ENCODE measurements at places on chromosomes 7 and 10.

- no peak for DNase-seq
Observed at GRCh38 chr10:35635576-35635975, 6.5 kb downstream of the FZD8 start.

- DNase-seq = no peak
Observed at GRCh38 chr10:49803988-49804387, 41.9 kb upstream of the OGDHL start.

DNA sequence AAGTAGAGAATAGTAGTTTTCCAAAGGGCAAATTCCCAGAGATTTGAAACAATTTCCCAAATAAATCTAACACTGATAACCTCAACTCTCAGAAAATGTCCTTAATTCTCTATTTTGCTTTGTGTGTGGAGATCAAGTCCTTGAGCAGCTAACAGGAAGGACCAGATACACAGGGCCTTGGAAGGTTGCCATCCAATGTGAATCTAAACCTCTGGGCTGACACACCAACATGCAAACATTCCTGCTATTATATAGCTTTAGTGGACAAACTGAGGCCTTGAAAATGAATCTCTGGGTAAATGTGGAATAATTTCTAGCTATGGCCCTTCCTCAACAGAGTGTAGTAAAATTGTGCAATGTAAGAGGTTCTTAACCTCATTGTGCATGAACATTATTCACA lies 44.1 kb upstream of the PARD3 start:
- DNase-seq = no peak

GRCh38 chr7:47326808-47327207 lies 255.1 kb downstream of the TNS3 start:
- no peak for DNase-seq

DNA sequence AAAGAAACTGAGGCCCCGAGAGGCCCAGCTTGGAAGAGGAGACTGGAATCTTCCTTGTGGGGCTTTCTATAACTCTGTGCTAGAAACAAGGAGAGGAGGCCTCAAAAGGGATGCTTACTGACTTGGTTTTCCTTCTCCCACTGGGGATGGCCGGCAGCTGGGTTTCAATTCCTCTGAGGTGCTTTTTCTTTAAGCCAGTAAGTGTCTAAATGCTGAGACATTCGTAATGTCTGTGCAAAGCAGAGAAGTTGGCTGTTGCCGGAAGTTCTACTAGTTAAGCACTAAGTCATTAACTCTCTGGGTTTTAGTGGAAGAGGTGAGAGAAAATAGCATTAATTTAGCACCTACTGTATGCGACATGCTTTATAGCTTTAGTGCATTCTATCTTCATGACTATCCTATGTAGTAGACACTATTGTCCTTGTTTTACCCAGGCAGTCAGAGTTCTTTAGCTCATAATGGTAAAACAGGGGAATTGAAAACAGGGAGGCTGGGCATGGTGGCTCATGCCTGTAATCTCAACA lies 135.2 kb downstream of the RGS10 start:
- no peak for DNase-seq

DNA sequence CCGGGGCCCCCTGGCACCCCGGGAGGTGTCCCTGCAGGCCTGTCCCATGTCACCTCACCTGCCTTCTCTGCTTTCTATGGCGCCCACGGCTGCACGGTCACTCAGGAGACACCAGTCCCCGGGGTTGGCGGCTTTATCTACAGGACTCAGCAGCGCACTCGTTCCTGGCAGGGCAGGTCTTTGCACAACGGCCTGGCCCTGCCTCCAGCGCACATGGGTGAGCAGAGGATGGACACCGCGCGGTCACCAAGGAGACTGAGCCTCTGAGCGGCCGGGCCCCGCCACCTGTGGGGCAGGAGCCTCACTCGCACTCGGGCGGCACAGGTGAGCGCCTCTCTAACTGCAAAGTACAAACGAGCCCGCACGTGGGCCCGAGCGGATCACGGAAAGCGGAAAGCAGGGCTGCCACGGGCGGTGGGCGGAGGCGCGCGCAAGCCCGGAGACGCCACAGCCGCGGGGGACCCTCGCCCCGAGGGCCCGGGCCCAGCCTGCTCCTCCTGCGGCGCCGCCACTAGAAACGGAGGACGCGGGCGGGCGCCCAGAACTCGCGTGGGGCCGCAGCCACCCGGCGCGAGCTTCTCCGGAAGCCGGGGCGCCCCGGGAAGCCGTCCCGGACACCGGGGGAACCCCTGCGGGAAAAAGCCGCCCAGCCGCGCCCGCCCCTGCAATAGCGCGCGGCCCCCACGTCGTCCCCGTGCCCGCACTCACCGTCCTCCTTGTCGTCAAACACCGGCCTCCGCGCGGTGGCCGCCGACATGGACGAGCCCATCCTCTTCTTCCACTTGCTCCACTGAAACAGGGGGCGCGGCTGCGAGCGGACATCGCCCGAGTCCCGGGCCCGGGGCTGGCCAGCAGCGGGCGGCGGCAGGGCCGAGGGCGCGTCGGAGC lies 642 bp downstream of the STK32C start:
- peak; percentile 20 for DNase-seq

GRCh38 chr7:3895341-3896116 lies 594.5 kb downstream of the SDK1 start:
- DNase-seq = no peak

GRCh38 chr10:13660551-13660920 lies 73.8 kb downstream of the PRPF18 start:
- DNase-seq = no peak

GRCh38 chr10:22550732-22551131 lies 163.6 kb downstream of the PIP4K2A start:
- DNase-seq = no peak

- DNase-seq = no peak
Observed at GRCh38 chr10:17951868-17952371, at the start of gene SLC39A12. TSS of gene SLC39A12 (plus strand) at chr10:17951918. CDS start at chr10:17953277, 1,359 bp downstream.

DNA sequence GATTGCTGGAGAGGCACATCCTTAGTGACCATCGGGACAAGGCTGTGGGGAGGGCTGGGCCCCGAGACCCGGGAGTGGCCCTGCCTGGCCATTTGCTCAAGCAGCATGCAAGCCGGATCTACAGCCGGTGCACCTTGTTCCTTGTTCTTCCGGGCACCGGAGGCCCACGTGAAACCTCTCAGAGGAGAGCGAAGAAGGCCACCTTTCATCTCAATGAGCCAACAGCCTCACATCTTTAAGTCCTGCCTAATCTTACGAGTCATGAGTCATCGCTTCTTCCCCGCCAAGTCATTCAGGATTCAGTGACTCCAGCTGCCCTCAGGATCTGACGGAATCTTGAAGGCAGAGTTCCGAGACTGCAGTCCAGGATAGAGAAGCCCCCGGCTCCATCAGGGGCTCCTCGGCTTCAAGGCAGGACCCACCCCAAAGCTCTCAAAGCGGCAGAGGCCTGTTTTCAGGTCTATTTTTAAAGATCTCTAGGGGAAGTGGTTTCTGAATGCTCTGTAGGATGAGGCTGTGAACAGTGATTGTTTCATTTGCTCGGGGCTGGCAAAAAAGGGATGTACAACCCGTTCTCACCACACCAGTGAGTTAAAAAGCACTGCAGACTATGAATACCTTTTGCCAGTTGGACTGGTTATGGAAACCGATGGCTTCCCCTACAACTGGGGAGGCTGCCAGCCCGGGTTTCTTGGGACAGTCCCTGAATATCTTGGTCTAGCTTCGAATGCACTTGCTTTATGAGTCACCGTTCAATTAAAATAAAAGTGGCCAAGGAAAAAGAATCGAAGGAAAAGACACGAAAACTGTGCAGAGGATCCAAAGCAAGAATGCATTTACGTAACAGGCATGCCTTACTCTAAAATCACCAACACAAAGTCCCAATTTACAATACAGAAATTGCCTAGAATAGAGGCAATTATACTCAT lies 57.2 kb upstream of the ECHDC3 start:
- no peak for DNase-seq

DNA sequence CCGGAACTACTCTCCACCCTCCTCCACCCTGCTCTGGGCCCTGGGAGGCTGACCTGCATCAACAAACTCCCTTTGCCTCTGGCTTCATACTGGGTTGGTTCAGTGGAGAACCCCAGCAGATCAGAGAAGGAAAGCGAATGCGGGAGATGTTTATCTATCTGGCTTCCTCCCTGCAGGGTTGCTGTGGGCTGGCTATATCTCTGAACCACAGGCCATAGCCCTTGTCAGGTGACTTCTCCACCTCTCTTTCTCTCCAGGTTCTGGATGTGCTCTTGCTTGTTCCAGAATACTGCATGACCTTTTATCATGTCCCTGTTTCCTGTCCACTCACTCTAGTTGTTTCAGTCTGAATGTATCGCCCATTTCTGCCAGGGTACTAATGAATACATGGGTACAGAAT lies 51.7 kb upstream of the IFRD1 start:
- DNase-seq = no peak

DNA sequence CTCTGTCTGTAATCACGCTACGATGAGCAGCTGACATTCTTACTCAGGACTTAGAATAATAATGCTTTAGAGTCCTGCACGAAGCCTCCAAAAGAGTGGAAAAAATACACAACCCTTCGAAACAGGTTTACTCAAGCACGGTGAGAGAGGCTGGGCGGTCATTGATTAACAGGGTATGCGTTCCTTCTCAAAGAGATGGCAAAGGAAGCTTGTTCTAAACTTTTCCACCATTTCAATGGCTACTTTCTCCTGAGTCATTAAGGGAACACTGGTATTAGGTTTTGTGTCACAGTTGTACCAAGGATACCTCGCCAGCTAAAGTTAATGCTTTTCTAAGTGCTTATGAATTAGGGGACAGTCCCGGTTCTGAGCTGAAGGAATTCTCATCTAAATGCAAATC lies 141.9 kb upstream of the RHEB start:
- DNase-seq = no peak

DNA sequence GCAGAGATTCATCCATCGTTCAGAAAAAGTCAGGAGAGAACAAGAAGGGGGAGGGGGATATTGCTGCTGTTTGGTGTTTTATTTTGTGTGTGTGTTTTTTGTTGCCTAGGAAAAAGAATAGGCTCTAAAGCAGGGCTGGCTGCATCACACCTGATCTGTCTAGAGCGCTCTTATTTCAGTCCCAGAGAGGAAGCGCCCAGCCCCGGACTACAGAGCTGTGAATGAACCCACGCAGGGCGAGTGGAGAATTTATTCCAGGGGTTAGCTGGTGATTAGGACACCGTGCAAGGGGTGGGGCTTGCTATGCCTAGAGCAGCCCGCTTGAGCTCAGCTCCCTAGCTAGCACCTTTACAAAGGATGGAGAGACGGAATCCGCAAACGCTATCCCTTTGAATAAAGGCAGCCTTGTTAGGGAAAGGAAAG lies 621 bp upstream of the FAM13C start:
- peak; percentile 14 for DNase-seq

DNA sequence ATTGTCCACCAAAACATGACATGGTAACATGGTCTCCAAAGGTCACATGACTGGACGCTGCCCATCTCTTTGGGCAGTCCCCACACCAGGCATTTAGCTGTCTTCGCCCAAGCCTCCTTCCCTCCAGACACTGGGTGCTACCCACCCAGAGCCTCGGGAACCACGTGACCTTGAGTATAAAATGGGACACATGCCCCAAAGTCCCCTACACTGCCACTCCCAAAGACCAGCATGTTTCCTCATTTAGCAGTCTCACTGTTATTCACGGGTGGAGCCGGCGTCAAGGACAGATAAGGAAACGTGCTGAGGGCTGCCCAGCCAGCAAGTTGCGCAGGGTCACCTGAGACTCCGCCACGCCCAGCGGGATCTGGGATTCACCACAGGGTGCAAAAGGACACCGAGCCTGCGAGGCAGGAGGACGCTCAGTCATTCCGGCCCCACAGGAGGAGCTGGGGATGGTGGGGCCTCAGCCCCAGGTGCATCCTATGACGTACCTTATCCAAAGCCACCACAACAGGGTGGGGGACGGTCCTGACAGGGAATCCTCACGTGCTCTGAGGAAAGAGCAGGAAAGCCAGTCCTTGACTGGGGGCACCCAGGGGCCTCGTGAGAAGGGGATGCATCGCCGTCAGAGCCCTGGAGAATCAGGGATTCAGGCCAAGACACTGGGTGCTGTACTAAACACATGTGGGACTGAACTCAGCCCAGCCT lies 226.9 kb downstream of the TNS3 start:
- no peak for DNase-seq

- DNase-seq = no peak
Observed at GRCh38 chr10:33716501-33717267, 382.2 kb upstream of the NRP1 start.

DNA sequence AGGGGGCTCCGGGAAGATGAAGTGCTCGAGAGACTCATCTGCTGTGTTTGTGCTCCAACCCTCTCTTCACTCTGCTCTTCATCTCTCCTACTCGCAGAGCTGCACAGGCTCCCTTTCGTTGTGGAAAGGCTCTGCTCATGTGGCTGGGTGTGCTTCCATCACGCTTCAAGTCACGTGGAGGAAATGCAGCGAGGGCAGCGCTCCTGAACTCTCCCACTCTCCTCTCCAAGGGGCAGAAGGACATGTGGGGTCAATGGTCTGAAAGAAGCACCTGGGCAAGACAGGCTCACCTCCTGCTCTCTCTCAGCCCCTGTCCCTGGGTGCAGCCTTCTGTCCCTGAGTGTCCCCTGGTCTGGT lies 72.6 kb downstream of the USP6NL start:
- no peak for DNase-seq

GRCh38 chr7:66443946-66444345 lies 184.7 kb upstream of the KCTD7 start:
- DNase-seq = no peak

DNA sequence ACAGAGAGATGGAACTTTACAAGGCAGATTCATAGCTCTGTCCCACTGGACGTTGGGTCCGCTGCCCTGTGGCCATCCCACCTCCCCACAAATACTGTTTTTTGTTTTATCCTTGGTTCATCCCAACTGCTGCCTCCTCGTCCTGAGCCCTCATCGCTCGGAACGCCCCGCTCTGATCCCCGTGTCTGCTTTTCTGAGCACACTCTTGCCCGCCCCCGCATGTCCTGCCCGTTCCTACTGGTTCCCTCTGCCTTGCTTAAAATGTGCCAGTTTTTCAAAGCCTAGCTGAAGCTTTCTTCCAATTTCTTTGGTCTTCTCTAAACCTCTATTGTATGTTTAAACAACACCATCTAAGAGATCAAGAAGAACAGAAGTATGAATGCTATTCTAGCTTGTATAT lies 19.4 kb downstream of the RNF32 start:
- DNase-seq = no peak
